ENCODE measurements at places on chromosomes 7 and 10.
A peak's percentile ranks its signal among the peaks of the same experiment; 100 is the strongest.

- no peak for DNase-seq
These were observed 151.0 kb upstream of the INSYN2A start for GRCh38 chr10:127347202-127347959.

DNA sequence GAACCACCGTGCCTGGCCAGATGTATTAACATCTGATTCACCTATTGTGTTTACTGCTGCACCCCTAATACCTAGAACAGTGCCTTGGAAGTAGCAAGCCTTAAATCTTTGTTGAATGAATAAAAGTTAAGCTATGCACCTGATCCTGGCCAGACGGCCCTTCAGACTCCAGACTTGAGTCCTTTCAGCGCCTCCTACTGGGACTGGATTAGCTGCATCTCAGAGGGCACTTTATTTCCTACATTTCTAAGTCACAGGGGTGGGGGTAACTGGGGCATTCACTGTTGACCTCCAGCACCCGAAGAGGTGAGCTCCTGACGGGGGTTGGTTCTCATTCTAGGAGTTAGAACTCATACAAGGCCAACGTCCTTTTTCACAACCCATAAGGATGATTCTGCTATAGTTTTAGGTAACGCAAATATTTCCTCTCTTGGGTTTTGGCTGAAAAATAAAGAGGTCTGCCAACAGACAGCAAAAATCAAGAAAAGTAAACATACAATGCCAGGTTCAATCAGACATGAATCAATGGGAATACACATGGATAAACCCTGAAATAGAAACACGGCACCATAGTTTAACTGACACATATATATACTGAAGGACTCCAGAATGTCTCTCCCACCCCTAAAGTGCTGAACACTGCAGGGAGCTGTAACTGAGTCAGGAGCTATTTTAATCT is 48.0 kb upstream of the DLG5 start:
- DNase-seq, result peak; percentile 13

GRCh38 chr10:97585439-97585811 is 1.2 kb downstream of the HOGA1 start:
- no peak for DNase-seq

DNA sequence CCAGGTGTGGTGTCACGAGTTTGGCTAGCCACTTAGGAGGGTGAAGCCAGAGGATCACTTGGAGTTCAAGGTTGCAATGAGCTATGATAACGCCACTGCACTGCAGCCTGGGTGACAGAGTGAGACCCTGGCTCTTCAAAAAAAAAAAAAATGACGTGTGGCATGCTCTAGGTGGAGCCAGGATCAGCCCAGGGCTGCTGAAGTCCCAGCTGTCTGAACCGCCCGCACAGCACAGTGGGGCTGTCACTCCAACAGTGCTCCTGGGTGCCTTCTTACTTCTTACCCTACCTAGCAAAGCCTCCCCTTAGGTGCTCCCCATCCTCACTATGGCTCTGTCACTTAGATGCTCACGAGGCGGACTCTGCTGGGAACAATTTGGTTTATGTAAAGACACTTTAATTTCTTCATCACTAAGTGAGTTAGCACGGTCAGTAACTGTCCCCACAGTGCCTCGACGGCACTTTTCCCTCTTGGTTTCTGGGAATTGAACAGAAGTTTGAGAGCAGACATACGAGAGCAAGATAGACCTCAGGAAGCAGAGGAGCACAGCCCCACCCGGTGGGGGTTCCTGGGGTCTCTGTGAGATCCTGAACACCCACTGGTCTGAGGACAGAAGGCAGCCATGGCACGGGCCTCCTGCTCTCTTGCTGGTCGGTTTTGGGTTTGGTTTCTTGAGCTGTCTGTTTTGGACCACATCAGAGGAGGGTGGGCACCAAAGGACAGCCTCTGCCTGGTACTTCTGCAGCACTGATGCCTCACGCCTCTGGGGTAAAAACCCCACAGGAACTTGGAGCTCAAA is 66.2 kb upstream of the BTBD16 start:
- no peak for DNase-seq

- no peak for DNase-seq
These were observed 168.6 kb upstream of the ETV1 start for GRCh38 chr7:14158111-14158510.

GRCh38 chr7:75798770-75799169 is 14.8 kb downstream of the CCL24 start:
- DNase-seq, result no peak

GRCh38 chr10:48470893-48471805 is 133.7 kb downstream of the ARHGAP22 start:
- peak; percentile 86 for DNase-seq

All from keratinocyte (primary cell).